Putamen (tissue), 1 donor: ENCODE measurements at places on chromosomes 16 and 17.

DNA sequence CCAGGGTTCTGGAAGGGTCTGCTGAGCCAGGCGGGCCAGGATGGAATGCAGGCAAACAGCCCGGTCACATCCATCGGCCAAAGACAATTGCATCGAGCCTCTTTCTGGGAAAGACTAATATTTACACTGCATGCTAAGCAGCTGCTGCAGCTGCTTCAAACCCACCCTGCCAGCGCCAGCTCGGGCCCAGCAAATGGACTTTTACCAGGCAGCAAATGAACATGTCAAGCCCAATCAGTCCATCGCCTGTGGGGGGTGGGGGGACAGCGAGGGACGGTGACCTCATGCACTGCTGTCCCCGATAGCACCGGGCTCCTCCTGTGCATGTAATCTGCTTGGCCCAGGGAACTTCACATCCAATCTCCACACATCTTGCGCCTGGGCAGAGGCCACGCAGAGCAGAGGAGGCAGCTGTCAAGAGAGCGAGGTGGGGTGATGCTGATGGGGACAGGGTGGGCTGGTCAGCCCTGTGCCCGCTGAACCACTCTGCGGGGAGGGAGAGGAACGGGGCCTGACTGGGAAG, 39.4 kb upstream of the CDH5 start:
- peak; percentile 47 for DNase-seq

- DNase-seq, result no peak
Observed at GRCh38 chr16:57725151-57725550, 10.4 kb upstream of the KATNB1 start.

DNA sequence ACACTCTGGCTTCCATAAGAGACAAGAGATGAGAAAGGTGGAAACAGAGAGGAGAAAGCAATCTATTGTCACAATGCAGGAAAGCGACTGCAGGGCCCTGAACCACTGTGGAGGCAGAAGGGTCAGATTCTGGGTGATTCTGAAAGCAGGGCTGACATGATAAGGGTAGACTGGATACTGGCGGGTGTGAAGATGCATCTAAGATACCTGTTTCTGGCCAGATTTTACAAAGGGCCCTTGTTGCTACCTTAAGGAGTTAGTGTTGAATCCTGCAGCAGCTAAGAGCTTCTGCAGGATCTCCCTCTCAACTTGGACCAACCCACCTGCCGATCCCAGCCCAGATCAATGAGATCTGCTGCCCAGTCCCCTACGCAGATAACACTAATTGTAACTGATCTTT, 6.1 kb upstream of the MEFV start:
- no peak for DNase-seq

GRCh38 chr17:39653316-39653661, 11.9 kb upstream of the TCAP start:
- DNase-seq, result no peak

GRCh38 chr17:12979826-12980500, 37.9 kb downstream of the ELAC2 start:
- DNase-seq, result no peak

- no peak for DNase-seq
Observed at GRCh38 chr17:49122566-49122965, 10.0 kb upstream of the B4GALNT2 start.

DNA sequence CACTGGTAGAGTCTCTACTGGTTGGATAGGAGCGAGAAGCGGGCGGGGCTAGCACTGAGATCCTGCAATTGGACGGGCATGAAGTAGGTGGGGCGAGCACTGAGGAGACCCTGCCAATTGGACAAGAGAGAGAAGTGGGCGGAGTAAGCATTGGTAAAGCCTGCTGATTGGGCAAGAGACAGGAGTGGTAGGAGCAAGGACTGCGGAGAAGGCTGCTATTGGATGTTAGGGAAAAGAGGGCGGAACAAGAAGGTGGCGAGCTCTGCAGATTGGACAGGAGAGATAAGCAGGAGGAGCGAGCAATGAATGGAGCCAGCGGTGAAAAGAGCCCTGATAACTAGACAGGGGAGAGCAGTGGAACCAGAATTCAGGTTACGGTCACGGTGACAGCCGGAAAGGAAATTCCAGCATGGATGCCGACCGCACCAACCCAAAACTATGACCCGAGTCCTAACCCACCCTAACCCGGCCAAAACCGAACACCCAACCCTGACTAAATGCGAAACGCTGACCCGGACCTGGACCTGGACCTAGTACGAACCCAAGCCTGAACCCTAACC, 4.8 kb downstream of the SCGB1C2 start:
- DNase-seq, result no peak

GRCh38 chr17:39744075-39744835, 6.5 kb downstream of the GRB7 start:
- no peak for DNase-seq
